ENCODE measurements at places on chromosomes 3 and 15. TPM values are rescaled to one million over a fixed set of nuclear protein-coding genes. Genes with fewer than 3 reads are reported as not detected.

Gene SLC12A6
- total RNA-seq, result 7.4 TPM

Gene SLC51B
- total RNA-seq, result not detected

Gene NRROS
- total RNA-seq, result not detected

Gene LRRIQ4
- not detected for total RNA-seq

Gene CD200
- total RNA-seq, result not detected

Gene PSTPIP1
- total RNA-seq, result not detected

Gene DNAJA4
- total RNA-seq, result 0.14 TPM

Gene C3orf22
- total RNA-seq, result not detected

- H3K4me3 ChIP-seq, result no peak overlapping the region
- peak; percentile 47 for DNase-seq
- no peaks in the 10 kb centered on the region for H3K4me1 ChIP-seq
- peaks cover 4% of the 10 kb centered on the region for H3K36me3 ChIP-seq
- H3K27ac ChIP-seq, result no peak overlapping the region
These were observed 52.3 kb upstream of the FGF7 start for GRCh38 chr15:49370782-49371181.

DNA sequence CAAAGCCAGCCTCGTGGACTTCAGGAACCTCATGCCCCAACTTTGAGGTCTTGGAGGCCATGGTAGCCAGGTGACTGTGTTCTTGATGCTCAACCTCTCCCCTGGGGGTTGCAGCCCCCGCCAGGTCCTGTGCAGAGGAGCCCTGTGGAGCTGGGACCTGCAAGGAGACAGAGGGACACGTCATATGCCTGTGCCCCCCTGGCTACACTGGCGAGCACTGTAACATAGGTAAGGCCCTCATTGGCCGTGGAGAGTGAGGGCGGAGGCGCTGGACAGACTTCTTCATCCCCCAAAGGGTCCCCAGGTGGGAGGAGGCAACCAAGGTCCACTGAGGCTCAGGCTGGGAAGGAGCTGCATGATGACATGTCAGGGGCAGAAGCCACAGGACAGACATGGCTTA lies 35.1 kb downstream of the HAPLN3 start:
- DNase-seq, result no peak
- H3K4me3 ChIP-seq, result no peak overlapping the region
- no peak overlapping the region for H3K27ac ChIP-seq
- peaks cover 44% of the 10 kb centered on the region for H3K27me3 ChIP-seq
- H3K36me3 ChIP-seq, result no peaks in the 10 kb centered on the region
- no peaks in the 10 kb centered on the region for H3K4me1 ChIP-seq

GRCh38 chr3:48276911-48277641 lies 36.2 kb downstream of the ZNF589 start:
- peaks cover 6% of the 10 kb centered on the region for H3K27me3 ChIP-seq
- no peak for DNase-seq

DNA sequence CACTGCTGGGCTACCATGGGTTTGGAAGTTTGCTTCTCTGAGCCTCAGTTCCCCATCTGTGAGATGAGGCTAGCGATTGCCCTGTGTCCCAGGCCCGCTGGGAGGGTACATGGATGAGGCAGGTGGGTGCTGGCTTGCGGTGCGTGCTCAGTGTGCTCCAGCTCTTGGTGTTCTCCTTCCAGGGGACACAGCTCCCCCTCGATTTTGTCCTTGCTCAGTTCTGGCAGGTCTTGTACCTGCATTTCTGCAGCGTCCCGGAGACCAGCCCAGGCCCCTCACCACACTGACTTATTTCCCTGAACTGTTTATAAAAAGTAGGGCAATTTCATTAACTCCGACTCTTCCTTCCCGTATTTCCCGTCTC lies 95.4 kb downstream of the TBC1D2B start:
- no peak overlapping the region for H3K4me3 ChIP-seq
- peaks cover 23% of the 10 kb centered on the region for H3K27me3 ChIP-seq
- H3K27ac ChIP-seq, result no peak overlapping the region
- DNase-seq, result no peak
- H3K36me3 ChIP-seq, result no peaks in the 10 kb centered on the region

DNA sequence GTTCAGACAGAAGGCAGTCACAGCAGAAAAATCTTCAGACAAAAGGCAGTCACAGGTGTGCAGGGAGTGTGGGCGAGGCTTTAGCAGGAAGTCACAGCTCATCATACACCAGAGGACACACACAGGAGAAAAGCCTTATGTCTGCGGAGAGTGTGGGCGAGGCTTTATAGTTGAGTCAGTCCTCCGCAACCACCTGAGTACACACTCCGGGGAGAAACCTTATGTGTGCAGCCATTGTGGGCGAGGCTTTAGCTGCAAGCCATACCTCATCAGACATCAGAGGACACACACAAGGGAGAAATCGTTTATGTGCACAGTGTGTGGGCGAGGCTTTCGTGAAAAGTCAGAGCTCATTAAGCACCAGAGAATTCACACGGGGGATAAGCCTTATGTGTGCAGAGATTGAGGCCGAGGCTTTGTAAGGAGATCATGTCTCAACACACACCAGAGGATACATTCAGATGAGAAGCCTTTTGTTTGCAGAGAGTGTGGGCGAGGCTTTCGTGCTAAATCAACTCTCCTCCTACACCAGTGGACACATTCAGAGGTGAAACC lies 27.6 kb downstream of the ZNF589 start:
- no peak overlapping the region for H3K27ac ChIP-seq
- H3K27me3 ChIP-seq, result peaks cover 4% of the 10 kb centered on the region
- no peak for DNase-seq
- 0 out of 2 replicates have a peak, but pooled peaks cover 14% of the 10 kb centered on the region for H3K36me3 ChIP-seq

GRCh38 chr3:61927332-61927731 lies 366.0 kb downstream of the PTPRG start:
- peak; percentile 56 for DNase-seq
- H3K4me3 ChIP-seq, result peak overlapping the region; percentile 48
- H3K36me3 ChIP-seq, result no peaks in the 10 kb centered on the region
- H3K4me1 ChIP-seq, result peaks cover 35% of the 10 kb centered on the region

DNA sequence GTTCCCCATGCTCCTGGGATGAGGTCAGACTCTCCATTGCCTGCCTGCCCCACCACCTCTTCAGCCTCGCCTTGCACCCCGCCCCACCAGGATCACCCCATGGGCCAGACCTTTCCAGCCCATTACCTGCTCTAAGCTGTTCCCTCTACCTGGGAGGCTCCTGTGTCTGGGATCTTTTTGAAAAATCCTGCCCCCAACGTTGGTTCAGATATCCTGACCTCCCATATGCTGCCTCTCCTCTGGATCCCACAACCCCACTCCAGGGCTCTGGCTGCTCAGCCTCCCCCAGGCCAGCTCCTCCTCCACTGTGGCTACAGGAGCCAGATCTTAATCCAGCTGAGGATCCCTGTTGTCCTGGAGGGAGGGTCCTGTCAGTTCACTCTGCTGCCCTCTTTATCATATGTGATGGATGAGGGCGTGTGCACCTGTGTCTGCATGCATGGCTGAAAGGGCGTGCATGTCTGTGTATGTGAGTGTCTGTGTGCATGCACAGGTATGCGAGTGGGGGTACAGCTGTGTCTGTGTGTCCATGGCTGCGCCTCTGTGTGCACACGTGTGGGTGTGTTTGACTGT lies 21.7 kb upstream of the ALAS1 start:
- H3K27me3 ChIP-seq, result peaks cover 17% of the 10 kb centered on the region
- H3K27ac ChIP-seq, result no peak overlapping the region
- no peak overlapping the region for H3K4me3 ChIP-seq
- DNase-seq, result no peak
- H3K36me3 ChIP-seq, result no peaks in the 10 kb centered on the region
- peaks cover 13% of the 10 kb centered on the region for H3K4me1 ChIP-seq

- H3K27ac ChIP-seq, result peak overlapping the region; percentile 64
- H3K4me3 ChIP-seq, result peak overlapping the region; percentile 62
- peaks cover 98% of the 10 kb centered on the region for H3K4me1 ChIP-seq
- peak; percentile 41 for DNase-seq
These were observed 10.6 kb downstream of the FBN1 start for GRCh38 chr15:48634893-48635292.

Data from HFFc6 (cell line).